ENCODE measurements at places on chromosomes 2 and 18.

DNA sequence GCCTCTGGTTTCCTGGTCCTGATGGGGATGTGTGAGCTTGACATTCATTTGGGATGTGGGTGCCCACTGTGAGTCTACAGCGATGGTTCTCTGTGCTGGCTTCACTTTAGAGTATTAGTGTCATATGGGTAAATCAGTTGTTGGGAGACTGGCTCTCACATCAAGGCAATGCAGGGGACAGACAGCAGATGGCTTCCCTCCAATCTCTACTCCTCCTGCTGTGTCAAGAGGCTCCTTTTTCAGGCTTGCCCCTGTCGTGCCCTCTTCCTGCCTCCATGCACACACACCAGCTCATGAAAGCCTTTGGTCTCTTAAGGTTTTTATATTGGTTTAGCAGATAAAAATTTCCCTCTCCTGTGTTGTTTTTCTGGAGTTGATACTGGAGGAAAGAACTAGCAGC is 315.6 kb downstream of the RDH14 start:
- DNase-seq, result no peak

DNA sequence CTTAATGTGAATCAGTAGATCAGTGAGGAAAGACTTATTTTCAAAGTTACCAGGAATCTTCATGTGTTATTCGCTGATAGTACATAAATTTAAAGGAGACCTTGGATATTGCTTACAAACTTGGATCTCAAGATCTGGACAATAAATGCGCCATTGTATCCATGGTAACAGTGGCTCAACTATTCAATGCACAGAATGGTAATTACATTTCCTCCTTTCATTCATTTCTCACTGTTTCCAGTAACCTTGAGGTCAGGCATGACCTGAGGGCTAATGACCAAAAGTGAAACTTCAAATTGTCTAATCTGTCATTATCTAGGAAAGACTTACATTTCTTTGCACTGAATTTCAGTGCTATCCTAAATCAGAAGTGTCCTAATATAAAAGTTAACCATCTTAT is 8.1 kb downstream of the LRP2 start:
- DNase-seq, result no peak

- no peak for DNase-seq
Observed at GRCh38 chr18:3293196-3293951, 31.4 kb downstream of the MYL12B start.

GRCh38 chr2:83972128-83972527 is 487.0 kb downstream of the SUCLG1 start:
- no peak for DNase-seq

- no peak for DNase-seq
Observed at GRCh38 chr2:241984271-241984655, 114.7 kb downstream of the RTP5 start.

GRCh38 chr2:16798472-16798871 is 132.8 kb upstream of the CYRIA start:
- no peak for DNase-seq

GRCh38 chr2:66869076-66869475 is 434.2 kb downstream of the MEIS1 start:
- DNase-seq, result no peak

DNA sequence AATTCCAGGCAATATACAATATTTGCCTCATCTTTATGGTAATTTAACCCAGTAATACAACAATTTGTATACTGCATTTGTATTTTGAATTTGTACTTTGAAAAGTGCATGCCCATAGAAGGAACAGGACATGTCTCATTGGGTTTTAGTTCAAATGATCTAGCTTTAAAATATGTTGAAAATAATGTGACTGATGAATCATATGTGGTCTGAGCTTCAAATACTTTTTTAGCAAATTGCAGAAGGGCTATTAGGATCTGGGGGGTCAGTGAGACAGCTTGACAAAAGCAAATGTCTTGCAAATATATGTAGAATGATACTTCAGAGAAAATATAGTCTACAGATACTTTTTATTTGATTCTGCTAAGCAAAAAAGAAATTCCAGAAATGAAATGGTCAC is 248.9 kb downstream of the DCC start:
- no peak for DNase-seq

- no peak for DNase-seq
Observed at GRCh38 chr2:184920451-184920965, 322.2 kb downstream of the ZNF804A start.

- DNase-seq, result no peak
Observed at GRCh38 chr2:128195435-128195984, 104.5 kb downstream of the UGGT1 start.

DNA sequence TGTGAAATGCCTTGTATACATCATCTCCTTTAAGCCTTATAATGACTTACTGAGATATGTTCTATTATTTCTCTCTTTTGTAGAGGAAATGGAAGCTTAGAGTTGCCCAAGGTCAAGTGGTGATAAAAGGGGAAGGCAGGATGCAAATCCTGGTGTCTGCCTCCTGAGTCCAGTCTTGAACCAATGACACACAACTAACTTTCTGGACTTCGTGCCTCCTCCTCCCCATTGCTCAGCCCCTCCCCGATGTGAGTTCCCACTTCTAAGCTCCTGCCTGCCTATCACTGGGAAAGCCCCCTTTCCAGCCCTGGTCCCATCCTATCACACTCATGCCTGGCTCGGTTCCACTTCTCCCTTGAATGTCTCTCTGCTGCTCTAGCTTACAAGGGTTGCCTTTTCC is 6.9 kb upstream of the CTIF start:
- no peak for DNase-seq

- DNase-seq, result no peak
Observed at GRCh38 chr2:73886357-73886756, 6.5 kb upstream of the ACTG2 start.

- DNase-seq, result peak; percentile 34
Observed at GRCh38 chr2:212536817-212537725, 1.5 kb downstream of the ERBB4 start.

- DNase-seq, result no peak
Observed at GRCh38 chr18:73043211-73043610, 175.4 kb upstream of the NETO1 start.

DNA sequence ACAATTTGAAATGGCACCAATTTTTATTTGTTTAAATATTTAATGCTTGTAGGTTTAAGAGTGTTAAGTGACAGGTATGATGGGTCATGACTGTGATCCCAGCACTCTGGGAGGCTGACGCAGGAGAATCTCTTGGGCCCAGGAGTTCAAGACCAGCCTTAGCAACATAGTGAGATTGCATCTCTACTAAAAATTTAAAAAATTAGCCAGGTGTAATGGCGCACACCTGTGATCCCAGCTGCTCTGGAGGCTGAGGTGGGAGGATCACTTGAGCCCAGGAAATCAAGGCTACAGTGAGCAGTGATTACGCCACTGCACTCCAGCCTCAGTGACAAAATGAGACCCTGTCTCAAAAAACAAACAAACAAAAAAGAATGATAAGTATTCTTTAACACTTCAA is 43.0 kb upstream of the CCDC68 start:
- no peak for DNase-seq

- DNase-seq, result no peak
Observed at GRCh38 chr2:235951493-235951892, 216.7 kb downstream of the GBX2 start.

GRCh38 chr18:51751901-51752300 is 554.4 kb upstream of the MEX3C start:
- no peak for DNase-seq

- DNase-seq, result no peak
Observed at GRCh38 chr2:159744363-159744762, 32.1 kb downstream of the MARCHF7 start.

DNA sequence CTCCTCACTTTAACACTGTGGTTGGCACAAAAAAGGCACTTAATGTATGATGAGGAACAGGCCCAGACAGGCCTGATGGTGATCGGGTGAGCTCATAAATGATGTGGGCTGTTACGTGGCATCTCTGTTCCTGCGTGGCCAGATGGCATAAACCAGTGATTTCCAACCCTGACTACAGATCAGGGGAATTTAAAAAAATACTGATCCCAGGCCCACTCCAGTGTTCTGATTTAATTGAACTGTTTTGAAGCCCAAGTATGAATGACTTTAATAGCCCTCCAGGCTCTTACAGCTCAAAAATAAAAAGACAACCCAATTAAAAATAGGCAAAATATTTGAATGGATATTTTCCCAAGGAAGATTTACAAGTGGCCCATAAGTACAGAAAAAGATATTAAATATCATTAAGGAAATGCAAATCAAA is 48.2 kb downstream of the LIPG start:
- no peak for DNase-seq

GRCh38 chr2:197152451-197153228 is 157.9 kb downstream of the ANKRD44 start:
- no peak for DNase-seq

DNA sequence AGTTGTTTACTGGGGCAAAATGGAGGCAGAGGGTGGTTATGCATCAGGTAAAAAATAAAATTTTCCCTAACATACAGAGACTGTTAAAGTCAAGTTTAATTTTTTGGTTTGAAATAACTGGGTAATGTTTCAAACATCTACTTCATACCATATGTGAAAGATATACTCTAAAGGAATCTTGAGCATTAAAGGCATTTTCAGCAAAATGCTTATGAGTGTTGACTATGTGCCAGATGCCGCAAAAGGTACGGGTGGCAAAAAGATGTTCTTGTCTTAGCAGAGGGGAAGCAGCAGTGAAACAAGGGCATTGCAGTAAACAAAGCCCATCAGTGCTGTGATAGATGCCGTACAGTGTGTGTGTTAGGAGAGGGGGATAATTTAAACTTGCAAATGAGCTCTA is 263.1 kb upstream of the ID2 start:
- no peak for DNase-seq

GRCh38 chr18:70368903-70369302 is 80.1 kb downstream of the SOCS6 start:
- no peak for DNase-seq

DNA sequence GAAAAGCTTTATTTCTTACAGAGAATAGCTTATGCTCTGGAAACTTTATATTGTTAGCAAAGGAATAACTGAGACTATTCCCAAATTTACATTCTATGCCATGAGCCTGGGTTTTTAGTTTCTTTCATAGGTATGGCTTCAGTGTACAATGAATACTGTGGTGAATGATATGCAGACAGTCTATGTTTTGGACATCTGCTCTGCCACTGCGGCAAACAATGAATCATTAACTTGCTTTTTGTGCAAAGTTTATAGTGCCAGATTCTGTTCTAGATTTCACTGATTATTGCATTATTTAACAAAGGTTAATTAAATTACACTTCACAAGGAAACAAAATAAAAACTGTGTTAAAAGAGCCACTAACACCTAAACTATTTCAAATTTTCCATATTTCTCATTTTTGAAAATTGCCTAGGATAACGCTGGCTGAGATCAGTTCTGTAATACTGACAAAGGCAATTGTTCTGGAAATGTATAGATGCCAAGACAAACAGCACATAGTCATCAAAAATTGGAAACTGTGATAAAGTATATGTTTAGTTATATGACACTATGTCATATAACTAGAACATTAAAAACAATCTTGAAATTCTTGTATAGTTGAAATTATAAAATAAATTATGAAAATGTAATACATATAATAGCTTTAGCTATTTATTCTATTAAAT is 74.7 kb downstream of the ITSN2 start:
- no peak for DNase-seq

- peak; percentile 42 for DNase-seq
Observed at GRCh38 chr2:112216167-112216566, 38.7 kb downstream of the ZC3H8 start.

DNA sequence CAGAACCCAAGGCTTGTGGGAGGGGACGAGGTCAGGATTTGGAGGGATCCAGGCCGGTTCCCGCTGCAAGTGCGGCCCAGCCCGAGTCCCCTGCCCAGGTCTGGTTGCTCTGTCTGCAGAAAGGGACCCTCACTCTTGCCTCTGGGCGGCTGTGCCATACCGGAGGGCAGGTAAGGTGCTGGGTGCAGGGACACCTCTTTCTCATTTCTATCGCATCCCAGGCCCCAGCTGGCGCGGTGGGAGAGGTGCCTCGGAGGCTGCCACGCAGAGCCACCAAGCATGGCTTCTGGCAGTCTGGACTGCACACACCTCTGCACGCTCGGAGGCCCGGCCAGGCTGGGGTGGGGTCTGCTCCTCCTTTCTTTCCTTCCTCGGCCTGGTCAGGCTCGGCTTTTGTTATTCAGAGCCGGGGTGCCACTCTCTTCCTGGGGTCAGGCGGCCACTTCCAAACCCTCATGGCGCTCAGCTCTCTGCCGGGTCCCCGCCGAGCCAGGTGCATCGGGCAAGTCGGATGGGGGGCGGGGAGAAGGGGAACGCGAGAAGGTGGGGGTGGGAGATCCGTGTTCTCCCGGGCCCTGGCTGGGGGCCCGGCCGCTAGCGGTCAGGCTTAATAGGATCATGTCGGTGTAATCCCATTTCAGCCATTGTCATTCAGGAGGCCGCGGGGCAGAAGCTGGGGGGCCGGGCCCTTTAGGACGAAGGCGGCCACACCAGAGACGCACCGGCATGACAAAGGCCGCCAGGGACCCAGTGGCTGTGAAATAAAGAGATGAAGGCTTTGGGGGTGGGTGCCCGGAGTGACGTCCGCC is 9.0 kb downstream of the GBX2 start:
- DNase-seq, result no peak

DNA sequence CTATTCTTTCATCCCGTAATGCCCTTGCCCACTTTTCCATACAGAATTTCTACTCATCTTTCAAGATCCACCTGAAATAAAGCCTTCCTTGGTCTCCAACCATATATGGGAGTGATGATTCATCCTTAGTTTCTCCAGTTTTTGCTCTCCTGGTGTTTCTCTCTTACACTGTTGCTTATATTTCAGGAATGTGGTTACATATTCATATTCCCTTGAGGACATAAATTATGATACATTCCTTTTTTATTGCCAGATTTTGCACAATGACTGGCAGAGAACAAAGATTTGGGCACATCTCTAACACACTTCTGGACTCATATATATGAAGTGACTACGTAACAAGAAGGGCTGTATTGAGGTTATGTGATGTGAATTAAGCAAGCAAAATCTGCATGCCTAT is 1573.4 kb upstream of the NXPH2 start:
- no peak for DNase-seq

DNA sequence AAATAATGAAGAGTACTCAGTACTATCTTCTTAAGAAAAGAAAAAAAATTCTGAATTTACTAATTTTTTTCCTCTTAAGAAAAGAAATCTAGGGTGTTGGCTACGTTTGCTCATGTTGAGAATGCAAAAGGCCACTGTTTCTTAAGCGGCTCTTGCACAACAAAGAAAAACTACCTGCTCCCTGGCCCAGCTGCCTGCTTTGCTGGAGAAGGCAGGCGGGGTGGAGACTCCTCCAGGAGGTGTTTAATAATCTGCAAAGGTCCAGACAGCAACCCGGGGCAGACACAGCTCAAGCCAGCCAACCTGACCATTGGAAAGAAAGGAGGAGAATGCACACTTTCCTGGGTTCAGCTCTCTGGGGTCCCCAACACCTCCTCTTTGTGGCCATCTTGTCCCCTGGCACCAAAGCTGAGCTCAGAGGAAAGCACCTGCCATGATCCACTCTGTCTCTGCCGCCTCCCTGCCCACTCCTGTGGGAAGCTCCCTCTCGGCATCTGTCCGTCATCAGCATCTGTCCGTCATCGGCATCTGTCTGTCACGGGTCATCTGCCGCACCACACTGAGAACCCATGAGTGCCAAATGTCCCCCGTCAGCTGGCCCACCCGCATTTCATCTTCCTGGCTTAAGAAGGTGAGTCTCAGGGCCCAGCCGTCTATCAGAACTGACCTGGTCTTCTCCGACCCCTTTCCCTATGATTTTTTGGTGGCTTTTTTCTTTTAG is 11.9 kb downstream of the ZNF516 start:
- peak; percentile 4 for DNase-seq

- no peak for DNase-seq
Observed at GRCh38 chr18:68454511-68455228, 260.2 kb downstream of the TMX3 start.

Data from Caco-2 (cell line).